ENCODE measurements at places on chromosomes 5 and 9.

GRCh38 chr5:80406980-80407734 is 707 bp upstream of the ZFYVE16 start:
- no peak for DNase-seq

GRCh38 chr9:100573655-100574260 is 4.1 kb upstream of the CAVIN4 start:
- DNase-seq: no peak

DNA sequence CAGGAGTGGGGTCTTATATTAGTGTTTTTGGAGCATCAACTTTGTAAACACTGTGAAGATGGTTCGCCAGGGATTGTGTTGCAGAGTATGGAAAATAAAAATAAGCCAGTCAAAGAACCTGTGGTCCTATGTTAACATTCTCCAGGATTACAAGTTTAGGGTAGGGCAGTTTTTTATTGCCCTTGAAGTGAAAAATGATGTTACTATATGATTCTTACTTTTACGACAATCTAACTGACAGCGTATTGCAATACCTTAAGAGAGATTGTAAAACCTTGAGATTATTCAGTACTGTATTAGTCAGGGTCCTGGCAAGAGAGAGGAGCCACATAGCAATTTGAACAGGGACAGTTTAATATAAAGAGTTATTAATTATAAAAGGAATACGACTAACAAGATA is 144.7 kb upstream of the ZNF608 start:
- no peak for DNase-seq

DNA sequence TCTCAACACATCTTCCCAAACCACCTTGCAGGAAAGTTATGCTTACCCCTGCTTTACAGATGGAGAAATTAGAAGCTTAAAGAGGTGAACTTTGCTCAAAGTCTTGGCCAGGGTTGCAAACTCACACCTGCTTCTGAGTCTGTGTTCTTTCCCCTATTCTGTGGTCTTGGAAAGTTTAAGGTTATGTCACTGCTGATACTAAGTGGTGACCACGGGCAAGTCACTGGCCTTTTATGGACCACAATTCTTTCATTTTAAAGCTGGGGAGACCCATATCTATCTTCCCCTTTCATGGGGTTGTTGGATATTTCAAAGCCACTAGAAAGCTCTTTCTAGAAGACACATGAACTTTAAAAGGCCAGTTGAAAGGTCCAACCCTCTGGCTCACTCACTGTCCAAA is 95.4 kb upstream of the KLF4 start:
- DNase-seq: no peak

DNA sequence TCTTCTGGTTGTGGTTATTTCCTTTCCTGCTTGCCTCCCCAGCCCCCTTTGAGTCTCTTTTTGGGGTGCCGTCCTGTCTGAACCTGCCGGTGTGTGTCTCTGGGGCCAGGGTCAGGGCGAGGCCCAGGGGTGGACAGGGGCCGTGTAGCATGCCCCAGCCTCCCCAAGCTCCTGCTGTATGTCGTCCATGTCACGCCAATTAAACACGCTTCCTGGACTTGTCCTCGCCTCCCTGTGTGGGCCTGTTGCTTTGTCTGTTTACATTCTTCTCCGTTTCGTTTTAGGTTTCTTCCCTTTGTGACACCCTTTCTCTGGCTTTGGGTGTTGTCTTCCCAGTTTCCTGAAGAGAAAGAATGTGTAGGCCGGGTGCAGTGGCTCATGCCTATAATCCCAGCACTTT is 28.5 kb upstream of the HMCN2 start:
- no peak for DNase-seq

DNA sequence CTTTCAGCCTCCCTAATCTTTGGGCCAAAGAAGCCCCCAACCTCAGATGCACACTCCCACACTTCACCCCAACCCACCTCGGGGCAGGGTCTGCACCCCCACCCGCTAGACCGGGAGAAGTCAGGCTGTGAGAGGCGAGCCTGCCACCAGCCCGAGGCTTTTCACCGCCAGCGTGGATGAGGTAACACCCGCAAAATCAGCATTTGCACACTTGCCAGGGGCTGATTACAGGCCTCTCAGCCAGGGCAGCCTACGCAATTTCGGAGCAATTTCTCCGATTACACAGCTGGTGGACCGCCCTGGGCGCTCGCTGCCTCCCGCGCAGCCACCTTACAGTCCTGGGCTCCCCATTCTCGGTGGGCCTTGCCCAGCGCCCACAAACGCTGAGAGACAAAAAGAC is 68.5 kb downstream of the FOXD1 start:
- DNase-seq: no peak

DNA sequence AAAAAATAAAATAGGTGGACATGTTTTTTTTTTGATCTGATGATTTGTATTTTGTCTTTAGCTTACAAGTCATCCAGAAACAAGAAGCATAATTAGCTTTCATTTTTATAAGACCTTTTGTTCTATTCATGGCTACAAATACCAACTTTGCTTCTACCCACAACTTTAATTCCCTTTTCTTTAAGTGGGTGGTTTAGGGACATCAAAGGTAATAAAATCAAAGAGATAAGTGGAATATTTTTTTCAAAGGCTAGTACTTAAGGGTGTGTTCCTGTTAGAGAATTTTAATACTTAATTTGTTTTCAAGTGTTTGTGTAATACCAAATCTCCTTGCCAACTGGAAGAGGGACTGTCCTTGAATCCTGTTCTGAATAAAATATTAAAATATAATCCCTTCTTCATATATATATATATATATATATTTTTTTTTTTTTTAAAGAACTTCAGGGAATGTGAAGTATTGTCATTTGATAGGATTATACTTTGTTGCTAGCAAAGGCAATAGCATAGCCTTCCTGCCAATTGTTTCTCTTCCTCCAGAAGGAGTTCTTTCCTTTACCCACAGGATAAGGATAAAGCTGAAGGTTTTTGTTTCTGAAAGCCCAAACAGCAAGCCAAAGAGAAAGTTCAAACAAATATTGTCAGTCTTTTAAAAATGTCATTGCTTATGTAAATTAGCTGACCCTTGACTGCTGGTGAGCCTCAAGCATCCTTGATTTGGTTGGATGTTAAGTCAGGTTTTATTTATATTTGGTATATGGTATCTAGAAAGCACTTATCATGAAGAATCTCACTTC is 108.9 kb downstream of the PAM start:
- no peak for DNase-seq

- DNase-seq: no peak
Measured at GRCh38 chr5:36885149-36885548, 8.6 kb downstream of the NIPBL start.

All from skin of body (tissue), 3 donors.